NCI-H1694 (cell line): ENCODE measurements at places on chromosomes 2 and 18.

DNA sequence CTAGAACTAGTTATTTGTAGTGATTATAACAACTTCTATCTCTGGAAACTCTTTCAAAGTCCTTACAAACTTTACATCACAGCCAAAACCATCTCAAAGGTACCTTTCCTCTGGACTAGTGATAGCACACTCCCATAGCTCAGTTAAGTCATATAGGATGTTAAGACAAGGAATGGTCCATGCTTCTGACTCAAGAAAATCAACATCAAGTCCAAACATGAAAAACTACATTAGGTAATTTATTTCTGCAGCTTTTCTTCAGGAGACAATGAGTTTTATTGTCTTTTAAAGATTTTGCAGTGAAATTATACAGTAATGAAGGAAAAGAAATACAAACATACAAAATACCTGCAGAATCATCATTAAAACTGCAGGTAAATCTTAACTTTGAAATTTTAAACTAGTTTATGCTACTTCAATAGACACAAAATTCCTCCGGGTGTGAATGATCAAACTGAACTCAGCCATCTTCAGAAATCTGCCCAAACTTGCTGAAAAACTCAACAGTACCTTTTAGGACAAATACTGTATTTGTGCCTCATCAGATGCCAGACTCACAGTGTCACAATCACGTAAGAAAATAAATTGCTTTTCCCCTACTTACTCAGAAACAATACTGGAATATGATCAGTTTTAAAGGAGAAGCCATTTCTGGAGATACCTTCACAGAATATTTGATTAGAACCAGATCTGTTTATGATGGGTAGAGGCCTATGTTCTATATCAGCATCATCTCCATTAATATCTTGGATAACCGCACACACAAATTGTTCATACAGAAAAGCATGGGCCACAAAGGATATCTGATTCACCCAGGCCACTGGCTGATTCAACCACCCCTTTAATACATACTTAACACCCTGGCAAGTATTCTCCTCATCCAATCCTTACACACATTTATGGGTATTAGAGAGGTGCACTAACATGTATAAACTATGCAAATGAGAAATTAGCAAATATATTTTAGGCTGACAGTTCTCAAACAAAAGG, 2.6 kb downstream of the TMEM131 start:
- DNase-seq, result no peak

GRCh38 chr2:26235089-26235488, 9.3 kb downstream of the HADHA start:
- no peak for DNase-seq

DNA sequence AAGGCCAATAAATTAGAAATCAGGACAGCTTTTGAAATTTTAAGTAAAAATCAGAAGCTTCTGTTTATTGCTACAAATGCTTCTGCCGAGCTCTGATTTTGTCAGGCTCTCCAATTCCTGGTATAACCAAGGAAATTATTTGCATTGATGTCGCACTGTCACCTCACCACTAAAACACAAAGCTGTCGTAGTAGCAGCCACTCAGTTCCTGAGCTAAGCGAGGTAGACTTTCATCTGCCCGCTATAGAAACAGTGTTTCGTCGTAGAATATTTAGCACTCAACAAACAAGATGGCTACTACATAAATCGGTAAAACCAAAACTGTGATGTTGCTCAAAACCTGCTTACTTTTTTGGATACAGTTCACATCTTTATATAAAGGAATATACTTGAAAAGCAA, 141.3 kb upstream of the FOSL2 start:
- no peak for DNase-seq

DNA sequence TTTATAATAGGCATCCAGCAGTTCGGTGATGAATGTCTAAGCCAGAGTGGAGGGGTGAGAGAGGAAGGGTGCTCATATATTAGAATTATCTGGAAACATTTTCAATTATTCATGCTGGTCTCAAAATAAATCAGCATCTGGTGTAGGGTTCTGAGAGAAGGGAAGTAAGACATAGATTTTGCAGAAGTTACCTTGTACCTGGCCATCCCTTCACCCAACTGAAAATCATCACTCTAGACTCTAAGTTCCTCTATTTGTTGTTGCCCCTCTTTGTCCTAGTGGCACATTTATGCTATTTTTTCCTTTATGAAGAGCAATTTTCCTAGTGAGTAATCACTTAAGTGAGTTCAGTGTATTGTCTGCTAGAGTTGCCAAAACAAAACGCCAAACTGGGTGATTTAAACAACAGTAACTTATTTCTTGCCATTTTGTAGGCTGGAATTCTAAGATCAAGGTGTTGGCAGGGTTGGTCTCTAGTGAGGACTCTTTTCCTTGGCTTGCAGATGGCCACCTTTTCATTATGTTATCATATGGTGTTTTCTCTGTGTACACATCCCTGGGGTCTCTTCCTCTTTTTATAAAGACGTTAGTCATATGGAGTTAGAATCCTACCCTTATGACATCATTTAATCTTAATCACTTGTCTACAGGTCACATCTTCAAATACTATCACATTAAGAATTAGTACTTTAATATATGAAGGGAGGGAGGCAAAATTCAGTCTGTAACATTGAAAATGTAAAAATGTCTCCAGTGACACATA, 129.9 kb upstream of the KLHL14 start:
- DNase-seq, result no peak

GRCh38 chr2:191318729-191319078, 73.5 kb downstream of the MYO1B start:
- no peak for DNase-seq

DNA sequence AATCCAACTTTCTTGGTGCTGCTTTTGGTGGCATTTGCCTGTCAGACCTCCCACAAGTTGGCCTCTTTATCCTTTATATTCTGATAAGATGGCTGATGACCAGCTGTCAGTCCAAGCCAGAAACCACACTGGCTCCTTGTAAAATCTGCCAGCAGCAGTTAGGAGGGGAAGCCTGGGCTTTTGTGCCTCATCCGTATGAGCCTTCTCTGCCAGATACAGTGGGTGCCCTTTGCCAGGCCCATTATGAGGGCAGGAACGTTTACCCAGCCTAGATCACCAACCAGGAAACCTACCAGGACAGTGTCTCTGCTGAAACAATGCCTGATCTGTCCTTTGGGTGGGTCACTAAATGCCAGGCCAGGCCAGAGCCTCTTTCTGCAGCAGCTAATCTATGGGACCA, 202.9 kb upstream of the SP5 start:
- no peak for DNase-seq

DNA sequence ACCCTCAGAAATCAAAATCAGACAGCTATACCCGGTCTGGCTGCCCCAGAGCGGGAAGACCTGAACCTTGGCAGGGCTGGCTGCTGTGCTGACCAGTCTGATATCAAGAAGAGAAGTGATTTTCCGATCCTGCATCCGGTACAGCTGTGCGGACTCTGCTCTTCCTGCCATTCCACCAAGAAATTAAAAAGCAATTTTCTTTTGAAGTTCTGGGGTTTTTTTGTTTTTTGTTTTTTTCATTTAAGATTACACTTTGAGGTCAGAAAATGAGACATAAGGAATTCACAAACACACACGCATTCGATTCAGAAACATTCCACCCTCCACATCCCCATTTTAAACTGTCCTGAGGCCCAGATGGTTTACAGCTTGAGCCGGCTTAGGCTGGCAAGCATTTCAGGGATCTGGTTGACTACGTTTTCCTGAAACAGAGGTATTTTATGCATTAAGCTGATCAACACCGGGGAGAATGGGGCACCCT, 156.5 kb downstream of the COL6A3 start:
- DNase-seq, result no peak

DNA sequence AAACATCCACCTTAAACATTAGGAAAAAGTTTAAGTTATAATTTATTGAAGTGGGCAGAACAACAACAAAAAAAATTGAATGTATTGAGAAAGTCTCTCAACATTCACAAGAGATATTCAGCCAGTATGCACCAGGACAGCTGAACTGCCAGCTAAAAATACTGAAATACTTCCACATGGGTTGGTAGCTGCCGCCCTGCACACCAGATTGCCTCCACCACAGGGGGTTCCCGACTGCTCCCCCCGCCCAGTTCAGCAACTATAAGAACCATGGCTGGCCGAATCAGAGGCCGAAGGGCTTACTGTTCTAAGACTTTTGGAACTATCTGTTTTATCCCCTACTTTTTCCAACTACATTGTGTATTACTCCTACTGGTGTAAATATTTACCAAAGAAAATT, 150.0 kb upstream of the LRP1B start:
- no peak for DNase-seq
